ENCODE measurements at places on chromosomes 12 and 14.

- no peak for DNase-seq
Observed at GRCh38 chr14:55583942-55584468, 4.0 kb downstream of the KTN1 start.

- DNase-seq = no peak
Observed at GRCh38 chr12:81284137-81284536, 206.3 kb downstream of the ACSS3 start.

DNA sequence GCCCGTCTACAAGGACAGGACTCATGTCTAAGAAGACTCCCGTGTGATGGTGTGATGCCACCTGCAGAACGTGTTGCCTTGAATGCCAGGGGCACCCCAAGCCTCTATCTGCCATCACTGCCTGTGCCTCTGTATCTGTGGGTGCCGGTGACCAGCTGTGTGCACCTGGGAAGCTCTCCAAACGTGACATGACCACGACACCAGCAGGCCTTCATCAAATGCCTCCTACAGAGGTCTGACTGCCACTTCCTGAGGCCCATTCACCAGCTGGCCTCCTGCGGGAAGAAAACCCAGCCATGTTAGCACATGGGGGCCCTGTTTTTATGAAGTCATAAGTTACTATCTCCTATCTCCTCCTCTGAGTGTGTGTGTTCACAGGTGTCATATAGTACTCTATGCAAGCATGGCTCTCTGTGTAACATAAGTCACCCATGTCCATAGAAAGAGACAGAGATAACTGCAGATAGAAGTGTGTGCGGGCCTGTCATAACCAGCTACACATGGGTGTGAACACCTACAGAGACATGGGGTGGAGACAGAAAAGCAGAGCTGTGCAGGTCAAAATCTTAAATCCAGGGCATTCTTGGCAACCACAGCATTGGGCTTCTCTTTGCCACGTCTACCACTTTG is 18.3 kb upstream of the SERPINA4 start:
- DNase-seq = no peak

- no peak for DNase-seq
Observed at GRCh38 chr14:39322807-39323206, 89.1 kb downstream of the MIA2 start.

DNA sequence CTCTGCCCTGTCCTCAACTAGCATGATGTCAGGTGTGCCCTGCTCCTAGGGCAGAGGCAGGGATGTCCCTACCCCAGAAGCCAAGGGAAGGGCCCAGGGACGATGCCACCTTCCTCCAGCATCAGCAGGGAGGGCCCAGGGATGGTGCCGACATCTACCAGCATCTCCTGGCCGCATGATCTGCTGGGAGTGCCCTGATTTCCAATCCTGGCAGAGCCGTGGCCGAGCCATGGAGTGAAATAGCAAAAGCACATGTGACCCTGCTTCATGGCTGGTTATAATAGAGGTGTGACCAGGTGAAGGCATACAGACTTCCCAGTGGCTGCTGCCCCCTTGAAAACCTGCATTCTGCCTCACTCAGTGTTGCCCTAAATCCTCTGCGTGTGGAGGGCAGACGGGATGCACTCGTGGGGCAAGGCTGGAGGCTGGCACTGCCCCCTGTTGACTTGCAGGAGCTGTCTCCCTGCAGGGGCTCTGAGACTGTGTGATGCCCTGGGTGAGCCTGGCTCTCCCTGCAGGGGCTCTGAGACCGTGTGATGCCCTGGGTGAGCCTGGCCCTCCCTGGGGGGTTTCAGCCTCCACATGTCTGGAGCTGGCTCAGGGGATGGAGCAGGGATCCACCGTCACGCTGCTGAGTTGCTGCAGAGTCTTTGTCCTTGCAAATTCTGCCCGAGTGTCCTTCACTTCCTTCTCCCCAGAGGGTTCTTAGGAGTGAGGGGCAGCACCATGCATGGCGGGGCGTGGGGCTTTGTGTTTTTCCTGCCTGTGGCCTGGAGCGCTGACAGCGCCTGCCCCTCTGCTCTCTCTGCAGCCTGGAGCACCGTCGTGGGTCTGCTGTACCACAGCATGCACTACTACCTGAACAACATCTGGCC is 51.7 kb downstream of the ADGRD1 start:
- no peak for DNase-seq

GRCh38 chr12:109469517-109469916 is 7.6 kb downstream of the KCTD10 start:
- no peak for DNase-seq

GRCh38 chr12:12428047-12428446 is 71.2 kb downstream of the BORCS5 start:
- DNase-seq = no peak

DNA sequence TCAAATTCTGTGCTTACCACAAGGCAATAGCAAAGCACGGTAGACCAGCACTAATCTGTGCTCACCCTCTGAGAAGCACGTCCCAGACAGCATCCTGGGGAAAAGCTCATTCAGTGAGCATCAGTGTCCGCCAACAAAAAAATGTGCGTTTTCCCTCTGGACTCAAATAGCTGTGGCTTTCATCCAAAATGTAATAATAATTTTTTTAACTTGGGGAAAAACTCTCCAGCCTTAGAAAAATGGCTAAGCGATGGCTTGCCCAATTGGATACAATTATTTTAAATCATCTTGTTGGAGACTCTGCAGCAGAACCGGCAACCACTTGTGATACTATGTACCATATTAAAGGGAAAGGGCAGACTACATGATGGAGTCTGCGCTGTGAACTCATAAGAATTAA is 1.1 kb upstream of the KRT77 start:
- no peak for DNase-seq

- DNase-seq = no peak
Observed at GRCh38 chr12:72679147-72679757, 407.1 kb downstream of the TRHDE start.

- DNase-seq = no peak
Observed at GRCh38 chr12:128803788-128804187, 20.0 kb downstream of the SLC15A4 start.

DNA sequence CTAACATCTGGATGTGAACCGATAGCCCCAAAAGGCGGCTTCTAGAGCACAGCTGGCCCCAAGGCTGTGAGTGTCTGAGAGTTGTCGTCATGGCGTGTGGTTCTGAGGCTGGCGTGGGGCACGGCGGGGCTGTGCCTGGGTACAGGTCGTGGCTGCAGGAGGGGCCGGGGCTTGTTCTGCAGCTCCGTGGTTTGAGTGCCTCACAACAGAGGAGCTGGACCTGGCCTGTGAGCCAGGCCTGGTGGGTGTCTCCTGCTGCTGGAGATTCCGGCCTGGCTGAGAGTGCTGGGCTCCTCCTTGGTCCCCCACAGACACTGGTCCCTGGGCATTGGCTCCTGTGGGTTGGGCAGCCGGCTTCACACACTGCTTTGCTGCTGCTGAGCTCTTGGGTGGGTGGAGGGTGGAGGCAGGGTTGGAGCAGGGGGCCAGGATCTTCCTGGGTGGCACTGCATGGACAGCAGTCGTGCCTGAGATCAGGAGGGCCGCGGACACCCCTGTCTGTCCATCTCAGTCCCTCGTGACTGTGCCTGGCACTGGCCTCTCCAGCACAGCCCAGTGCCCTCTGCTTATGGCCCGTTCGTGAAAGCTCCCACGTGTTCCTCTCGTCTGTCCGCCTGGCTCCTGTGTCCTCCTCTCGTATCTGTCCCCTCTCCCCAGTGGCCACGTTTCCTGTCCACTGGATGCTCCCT is 31.8 kb upstream of the TEX22 start:
- DNase-seq = no peak

All from coronary artery (tissue), 2 donors.